ENCODE measurements at places on chromosomes 4 and X.

- no peak for DNase-seq
These were observed at the start of gene DCAF12L2 for GRCh38 chrX:126165721-126166461. TSS of gene DCAF12L2 (minus strand) at chrX:126166289. CDS start at chrX:126165924, 365 bp downstream.

DNA sequence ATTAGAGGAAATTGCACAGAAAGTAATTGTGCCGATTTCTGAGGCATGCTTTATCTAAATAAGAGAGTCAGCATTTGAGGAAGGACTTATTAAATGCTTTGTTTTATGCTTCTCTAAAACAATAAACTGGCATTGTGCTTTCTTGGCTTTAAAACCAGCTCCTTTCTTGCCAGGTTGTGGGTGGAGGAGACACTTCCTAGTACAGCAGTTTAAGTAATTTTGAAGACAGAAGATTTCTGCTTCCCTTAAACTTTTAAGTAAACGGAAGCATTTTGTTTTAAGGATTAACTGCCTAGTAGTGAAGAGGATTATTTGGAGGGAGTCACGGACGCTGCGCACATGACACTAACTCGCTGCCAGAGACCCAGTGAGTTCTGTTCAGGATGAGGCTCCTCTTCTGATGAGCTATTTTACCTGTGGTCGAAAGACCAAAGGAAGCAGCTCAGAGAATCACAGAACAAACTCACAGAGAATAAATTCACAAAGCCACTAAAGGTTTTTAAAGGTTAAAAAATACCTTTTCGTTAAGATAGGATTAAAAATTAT lies 169.5 kb downstream of the TLL1 start:
- DNase-seq: no peak

DNA sequence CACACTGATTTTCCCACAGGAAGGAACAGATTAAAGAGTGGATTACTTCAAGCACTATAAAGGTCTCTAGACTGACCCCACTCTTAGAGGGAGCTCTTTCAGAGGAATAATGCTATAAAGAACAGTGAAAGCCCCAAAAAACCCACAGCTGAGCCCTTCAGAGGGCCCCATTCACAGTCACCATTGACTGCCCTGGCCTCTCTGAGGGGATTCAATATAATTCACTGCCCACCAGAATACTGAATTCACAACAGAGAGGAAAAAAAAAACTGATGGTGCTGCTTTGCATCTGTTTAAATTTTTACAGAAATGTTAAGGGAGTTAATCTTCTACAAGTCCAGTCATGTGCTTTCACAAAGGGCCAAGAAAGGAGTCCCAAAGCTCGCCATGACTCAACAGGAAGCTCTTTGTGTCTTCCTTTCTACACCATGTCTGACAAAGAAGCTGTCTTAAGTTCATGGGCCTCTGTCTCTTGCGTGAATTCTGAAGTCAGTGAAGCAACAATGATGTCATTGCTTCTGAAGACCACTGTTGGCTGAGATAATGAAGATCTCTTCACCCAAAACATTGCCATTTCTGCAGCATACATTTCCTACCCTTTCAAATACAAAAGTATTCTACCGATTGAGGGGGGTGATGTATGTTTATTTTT lies 174.9 kb downstream of the ADAMTS3 start:
- no peak for DNase-seq

- peak; percentile 75 for DNase-seq
These were observed 6.8 kb upstream of the SASH3 start for GRCh38 chrX:129772796-129773431.

GRCh38 chrX:81405781-81406180 lies 203.9 kb downstream of the SH3BGRL start:
- no peak for DNase-seq

- DNase-seq: no peak
These were observed 47.8 kb downstream of the SLC9A7 start for GRCh38 chrX:46710927-46711623.

- DNase-seq: no peak
These were observed 750 bp downstream of the ARMCX5 start for GRCh38 chrX:102599951-102600579.

DNA sequence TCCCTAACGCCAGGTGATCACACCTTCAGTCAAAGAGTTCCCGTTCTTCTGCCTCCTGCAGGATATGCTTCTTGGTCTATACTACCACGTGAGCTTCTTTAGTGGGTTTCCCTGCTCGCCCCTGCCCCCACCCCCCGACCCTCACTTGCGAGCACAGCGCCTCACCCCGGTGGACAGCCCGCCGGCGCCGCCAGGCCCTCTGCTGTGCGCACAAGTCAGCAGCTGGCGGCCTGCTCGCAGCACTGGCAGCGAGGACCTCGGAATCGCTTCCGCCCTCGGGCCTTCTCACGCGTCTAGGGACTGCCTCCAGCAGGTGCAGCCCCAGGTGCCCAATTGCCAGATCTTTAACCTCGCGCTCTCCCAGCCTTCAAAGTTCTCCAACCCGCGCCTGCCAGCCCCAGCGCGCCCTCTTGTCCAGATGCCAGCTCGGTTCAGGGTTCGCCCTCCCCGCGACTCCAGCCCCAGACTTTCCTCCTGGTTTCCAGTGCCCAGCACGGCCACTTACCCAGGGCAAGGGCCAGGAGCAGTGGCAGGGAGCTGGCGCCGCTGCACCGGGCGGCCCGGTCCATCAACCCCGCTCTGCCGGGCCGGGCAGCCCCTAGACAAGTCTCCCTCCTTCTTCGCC lies 454 bp downstream of the BTC start:
- DNase-seq: peak; percentile 76

GRCh38 chr4:128176643-128177042 lies 111.0 kb downstream of the PGRMC2 start:
- DNase-seq: no peak

DNA sequence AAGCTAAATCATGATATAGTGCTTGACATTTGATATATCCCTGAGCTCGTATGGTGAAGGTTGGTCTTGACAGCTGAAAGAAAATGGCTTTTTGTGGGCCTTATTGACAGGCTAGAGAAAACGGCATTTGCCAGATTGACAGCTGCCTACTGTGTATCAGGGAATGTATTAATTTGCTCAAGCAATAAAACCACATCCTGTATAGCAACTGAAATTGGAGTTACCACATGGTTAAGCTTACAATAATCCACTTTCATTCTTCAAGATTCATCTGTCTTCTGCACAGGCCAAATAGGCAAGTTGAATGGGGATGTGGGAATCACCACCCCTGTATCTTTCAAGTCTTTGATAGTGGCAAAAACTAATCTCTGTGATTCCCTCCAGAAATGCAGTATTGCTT lies 76.2 kb upstream of the IL2 start:
- no peak for DNase-seq

GRCh38 chr4:112604589-112604988 lies 32.1 kb downstream of the ZGRF1 start:
- DNase-seq: peak; percentile 45

- DNase-seq: no peak
These were observed 118.9 kb downstream of the SORCS2 start for GRCh38 chr4:7311205-7311604.

DNA sequence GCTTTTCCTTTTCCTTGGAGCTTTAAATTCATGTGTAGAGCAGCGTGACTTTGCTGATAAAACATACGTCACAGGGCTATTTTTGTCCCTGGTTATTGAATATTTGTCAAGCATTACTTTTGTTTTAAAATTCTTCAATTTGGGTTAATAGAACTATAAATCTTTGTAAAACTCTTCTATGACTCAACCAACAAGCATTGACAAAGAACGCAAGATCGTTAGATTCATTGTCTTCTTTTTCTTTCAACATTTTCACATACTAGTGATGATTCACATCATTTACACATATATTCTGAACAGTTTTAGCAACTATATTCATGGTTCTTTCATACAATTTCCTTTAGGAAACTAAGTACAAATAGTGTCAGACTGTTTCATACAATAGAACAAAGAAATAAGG lies 72.0 kb upstream of the GPM6A start:
- DNase-seq: no peak

DNA sequence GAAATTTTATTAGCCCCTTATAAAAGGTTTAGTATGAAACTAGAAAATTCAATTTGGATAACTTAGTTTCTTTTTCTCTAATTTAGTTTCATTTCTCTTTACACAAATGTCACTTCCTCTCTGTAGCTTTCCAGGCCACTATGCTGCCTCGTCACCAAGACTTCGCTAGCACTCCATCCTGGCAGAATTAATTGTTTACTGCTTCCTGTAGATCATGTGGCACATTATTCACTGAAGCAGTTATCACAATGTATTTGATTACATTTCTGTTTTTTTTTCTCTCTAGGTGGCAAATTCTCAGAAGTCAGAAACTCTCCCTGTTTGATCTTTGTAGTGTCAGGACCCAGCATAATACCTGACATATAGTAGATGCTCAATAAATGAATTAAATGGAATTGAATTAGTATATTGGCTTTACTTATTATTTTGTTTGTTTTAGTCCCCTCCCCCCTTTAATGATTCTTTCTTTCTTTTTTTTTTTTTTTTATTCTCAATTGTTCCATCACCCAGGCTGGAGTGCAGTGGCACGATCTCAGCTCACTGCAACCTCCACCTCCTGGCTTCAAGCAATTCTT lies 9.3 kb upstream of the SAT1 start:
- no peak for DNase-seq

DNA sequence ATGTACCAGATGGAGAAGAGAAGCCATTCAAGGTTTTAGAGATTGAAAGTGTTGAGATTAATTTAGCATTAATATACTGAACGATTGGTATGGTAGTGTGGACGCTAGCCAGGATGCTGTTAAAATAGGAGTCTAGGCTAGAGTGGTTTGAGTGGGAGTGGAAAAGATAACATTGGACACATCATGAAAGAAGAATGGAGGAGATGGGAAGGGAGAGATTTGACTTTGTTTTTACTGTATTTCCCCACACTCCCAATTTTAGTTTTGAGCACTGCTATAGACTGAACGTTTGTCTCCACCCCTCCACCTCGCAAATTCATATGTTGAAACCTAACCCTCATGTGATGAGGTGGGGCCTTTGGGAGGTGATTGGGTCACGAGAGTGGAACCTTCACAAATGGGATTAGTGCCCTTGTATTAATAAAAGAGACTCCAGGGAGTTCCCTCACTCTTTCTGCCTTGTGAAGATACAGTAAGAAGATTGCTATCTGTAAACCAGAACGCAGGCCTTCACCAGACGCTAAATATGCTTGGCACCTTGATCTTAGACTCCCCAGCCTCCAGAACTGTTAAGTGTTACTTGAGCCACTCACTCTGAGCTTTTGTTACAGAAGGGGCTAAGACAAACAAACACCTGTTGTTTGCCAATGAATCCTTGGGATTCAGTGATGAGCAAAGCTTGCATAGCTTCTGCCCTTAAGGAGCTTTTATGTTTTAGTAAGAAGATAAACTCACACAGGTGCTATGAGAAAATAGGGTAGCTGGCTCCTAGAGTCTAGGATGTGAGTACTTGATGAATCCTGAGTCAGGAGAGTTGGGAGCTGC lies 25.8 kb downstream of the USP9X start:
- DNase-seq: no peak

- DNase-seq: no peak
These were observed 4.4 kb upstream of the PRKX start for GRCh38 chrX:3717742-3718420.

GRCh38 chrX:129629837-129630236 lies 24.9 kb downstream of the APLN start:
- no peak for DNase-seq

DNA sequence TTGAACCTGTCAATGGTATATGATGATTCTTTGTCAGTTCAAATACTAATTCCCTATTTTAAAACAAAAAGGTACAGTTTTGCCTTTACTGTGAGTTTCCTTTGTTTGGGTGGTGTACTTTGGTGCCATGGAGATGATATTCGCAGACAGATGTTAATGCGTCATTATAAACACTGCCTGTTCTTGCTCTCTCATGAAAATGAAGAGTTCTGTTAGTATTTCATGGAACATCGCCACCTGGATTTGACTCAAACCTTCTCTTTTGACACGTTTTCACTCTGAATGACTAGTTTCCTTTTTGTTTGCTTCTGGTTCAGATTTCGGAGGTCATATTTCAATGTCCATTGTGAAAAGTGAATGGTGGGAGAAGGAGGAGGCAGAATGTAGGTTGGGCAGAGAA lies 6.9 kb upstream of the CTSO start:
- no peak for DNase-seq

GRCh38 chr4:165203541-165204461 lies 3.6 kb upstream of the KLHL2 start:
- no peak for DNase-seq

- no peak for DNase-seq
These were observed 14.1 kb downstream of the NOP14 start for GRCh38 chr4:2948895-2949781.

- no peak for DNase-seq
These were observed 28.9 kb upstream of the OPHN1 start for GRCh38 chrX:68462197-68462596.

DNA sequence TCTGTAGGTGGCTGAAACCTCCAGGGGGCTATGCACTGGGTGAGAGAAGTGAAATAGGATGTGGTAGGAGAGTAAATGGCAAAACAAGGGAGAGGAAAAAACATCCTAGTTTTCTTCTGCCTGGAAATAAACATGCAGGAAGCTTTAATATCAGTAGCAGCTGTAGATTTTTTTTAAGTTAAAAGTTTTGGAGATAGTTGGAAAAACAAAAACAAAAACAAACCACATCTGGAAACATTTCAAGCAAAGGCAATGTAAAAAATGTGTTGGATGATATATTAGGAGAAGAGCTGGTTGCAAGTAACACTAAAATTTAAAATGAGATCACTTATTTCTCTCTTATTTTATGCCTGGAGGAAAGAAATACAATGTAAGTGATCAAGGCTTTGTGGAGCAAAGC lies 388.0 kb downstream of the SPRY1 start:
- no peak for DNase-seq

DNA sequence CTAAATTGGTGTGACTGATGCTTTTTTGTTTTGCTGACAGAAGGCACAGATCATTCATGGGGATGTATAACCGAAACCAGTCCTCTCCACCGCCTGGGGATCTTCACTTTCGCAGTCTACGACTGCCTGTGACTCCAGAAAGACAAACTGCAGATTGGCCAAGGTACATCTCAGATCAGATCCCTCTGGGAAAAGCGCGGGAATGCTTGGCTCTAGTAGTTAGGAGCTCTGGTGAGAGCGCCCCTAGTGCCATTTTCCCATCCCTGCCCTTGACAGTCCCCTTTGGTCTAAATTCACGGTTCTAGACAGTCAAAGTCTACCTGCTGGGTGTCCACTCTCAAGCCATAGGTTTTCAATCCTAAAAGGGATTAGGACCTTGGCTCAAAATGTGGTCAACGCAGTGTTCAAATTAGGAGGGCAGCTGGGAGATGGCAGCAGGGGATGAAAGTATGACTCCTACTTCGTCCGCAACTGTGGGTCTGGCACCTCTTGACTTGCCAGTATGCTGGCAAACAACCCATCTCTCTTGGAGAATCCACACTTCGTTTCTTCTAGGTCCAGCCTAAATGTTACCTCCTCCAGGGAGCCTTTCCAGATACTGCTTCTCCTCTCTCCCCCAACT lies 6.9 kb upstream of the HAND2 start:
- DNase-seq: peak; percentile 19

GRCh38 chr4:14977830-14978229 lies 24.5 kb upstream of the CPEB2 start:
- no peak for DNase-seq

DNA sequence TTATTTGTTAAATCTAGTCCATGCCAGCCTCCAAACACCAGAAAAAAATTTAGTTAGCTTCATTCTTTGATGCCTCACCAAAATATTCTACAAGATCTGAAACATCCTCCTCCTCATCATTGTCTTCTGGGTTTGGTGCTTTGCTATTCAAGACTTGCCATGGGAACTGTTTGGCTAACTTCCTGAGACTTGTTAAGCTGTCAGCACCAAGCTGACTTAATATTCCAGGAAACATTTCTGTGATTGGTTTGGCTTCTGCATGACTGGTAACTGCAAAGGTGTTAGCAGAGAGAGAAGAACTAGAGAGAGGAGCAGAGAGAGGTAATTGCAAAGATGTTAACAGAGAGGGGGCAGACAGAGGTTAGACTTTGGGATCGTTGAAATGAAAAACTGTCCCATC lies 101.3 kb downstream of the PALLD start:
- no peak for DNase-seq
